ENCODE measurements at places on chromosomes 1 and 21. TPM values are rescaled to one million over a fixed set of nuclear protein-coding genes. Genes with fewer than 3 reads are reported as not detected.

DNA sequence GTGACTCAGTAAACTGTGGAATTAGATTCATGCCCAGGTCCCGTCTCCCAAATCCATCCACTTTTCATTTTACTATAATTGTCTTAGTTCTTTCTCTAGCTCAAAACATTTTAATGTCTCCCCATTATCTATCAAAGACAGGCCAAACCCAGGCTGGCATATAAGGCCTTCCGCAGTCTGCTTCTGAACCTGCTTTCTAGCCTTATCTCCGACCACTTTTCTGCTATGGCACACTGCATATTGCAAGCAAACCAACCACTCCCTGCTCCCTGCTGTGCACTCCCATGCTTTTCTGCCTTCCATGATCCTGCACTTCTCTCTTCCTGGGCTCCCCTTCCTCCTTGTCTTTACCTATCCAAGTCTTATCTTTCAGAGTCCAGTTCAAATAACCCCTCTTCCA lies 17.3 kb upstream of the PIGM start:
- no peaks in the 10 kb centered on the region for H3K36me3 ChIP-seq
- peaks cover 33% of the 10 kb centered on the region for H3K27me3 ChIP-seq
- no peak overlapping the region for H3K4me3 ChIP-seq
- peaks cover 5% of the 10 kb centered on the region for H3K4me1 ChIP-seq

GRCh38 chr1:63987014-63987627 lies 213.3 kb downstream of the ROR1 start:
- peaks cover 4% of the 10 kb centered on the region for H3K4me1 ChIP-seq
- H3K36me3 ChIP-seq, result no peaks in the 10 kb centered on the region
- H3K27me3 ChIP-seq, result no peaks in the 10 kb centered on the region
- no peak overlapping the region for H3K27ac ChIP-seq
- no peak for DNase-seq

- H3K4me3 ChIP-seq, result no peak overlapping the region
- no peaks in the 10 kb centered on the region for H3K4me1 ChIP-seq
- no peak for DNase-seq
- H3K27ac ChIP-seq, result no peak overlapping the region
- no peaks in the 10 kb centered on the region for H3K36me3 ChIP-seq
Measured at GRCh38 chr1:94276988-94277434, 39.6 kb upstream of the ARHGAP29 start.

PERM1 gene
- not detected for total RNA-seq
